ENCODE measurements at places on chromosomes 2 and 18. TPM values are rescaled to one million over a fixed set of nuclear protein-coding genes. Genes with fewer than 3 reads are reported as not detected.

- peak; percentile 75 for DNase-seq
Measured at GRCh38 chr2:66869076-66869475, 434.2 kb downstream of the MEIS1 start.

The TTL gene
- 28.2 TPM for total RNA-seq

DNA sequence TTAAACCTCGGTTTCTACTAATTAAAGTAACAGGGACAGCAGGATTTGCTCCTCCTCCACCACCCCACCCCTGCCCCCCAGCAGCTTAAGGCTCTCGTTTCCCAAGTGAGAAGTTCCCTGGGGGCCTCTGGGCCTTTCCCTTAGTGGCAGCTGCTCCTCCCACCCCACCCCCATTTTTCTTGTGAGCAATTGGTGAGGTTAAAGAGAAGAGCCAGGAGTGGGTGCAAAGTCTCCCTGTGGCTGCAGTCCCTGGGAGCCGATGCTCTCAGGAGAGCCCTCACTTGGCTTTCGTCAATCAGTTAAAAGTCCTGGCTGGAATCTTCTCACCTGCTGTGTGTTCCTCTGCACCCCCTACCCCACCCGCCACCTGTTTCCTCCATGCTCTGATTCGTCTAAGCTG, 48.7 kb upstream of the AGAP1 start:
- no peak for DNase-seq

The TSGA10 gene
- 5.3 TPM for total RNA-seq

DNA sequence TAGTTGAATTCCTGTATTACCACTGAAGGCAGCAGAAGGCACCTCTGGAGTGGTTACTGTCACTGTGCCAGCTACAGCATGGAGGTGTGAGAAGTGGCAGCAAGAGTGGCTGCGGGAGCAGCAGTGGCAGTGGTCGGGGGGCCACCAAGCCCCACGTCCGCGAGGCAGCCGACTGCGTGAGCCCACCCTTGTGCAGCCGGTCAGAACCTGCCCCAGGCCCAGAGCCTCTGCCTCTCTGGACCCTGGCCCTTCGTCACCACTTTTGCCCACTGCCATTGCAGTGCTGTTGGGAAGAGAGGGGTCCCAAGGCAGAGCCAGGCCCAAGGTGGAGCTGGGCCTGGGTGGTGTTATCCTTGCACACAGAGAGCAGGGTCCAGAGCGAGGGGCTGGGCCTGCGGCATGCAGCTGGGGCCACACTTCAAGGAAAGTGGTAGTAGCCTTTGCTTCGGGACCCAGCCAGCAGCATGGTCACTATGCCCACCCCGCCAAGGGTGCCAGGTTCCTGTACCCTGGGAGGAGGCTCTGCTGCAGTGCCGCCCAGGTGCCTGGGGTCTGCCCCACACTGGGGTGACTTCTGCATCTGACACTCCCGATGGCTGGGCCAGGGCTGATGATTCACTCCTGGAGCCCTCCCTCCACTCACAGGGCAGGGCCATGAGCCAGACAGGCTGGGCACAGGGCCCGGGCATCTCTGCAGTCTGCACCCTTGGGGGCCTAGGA, 450.1 kb upstream of the LRATD1 start:
- DNase-seq: no peak

The PUM2 gene
- total RNA-seq: 54.2 TPM

The MARCHF4 gene
- total RNA-seq: 0.26 TPM

- peak; percentile 99 for DNase-seq
Measured at GRCh38 chr2:190607014-190607597, 41.8 kb upstream of the NAB1 start.

DNA sequence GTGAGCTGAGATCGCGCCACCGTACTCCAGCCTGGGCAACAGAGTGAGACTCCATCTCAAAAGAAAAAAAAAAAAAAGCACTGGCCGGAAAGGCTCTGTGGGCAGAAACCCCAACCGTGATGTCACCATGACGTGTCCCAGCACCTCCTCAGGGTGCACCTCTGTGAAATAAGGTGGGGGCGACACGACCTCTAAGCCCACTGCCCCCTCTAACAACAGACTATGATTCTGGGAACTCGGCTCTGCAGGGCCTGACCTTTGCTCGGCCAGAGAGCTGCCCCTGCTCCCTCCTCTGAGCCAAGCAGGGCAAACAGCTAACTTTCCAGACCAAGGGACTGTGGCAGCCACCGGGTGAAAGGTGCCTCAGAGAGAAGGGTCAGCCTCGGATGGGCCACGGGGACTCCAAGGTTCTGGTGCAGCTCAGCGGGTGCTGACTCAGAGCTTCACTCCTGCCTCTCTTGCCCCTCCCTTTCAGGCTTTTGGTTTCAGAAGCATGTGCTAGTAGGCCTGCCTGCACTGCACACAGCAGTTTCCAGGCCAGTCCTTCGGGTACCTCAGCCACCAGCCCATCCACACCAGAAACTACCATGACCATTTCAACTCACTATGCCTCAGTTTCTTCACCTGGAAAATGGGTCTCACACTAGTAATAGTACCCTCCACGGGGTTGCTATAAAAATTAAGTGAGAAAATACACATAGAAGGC, 8.0 kb downstream of the TMBIM1 start:
- DNase-seq: peak; percentile 82

- peak; percentile 26 for DNase-seq
Measured at GRCh38 chr2:9071032-9071431, 67.5 kb upstream of the MBOAT2 start.

DNA sequence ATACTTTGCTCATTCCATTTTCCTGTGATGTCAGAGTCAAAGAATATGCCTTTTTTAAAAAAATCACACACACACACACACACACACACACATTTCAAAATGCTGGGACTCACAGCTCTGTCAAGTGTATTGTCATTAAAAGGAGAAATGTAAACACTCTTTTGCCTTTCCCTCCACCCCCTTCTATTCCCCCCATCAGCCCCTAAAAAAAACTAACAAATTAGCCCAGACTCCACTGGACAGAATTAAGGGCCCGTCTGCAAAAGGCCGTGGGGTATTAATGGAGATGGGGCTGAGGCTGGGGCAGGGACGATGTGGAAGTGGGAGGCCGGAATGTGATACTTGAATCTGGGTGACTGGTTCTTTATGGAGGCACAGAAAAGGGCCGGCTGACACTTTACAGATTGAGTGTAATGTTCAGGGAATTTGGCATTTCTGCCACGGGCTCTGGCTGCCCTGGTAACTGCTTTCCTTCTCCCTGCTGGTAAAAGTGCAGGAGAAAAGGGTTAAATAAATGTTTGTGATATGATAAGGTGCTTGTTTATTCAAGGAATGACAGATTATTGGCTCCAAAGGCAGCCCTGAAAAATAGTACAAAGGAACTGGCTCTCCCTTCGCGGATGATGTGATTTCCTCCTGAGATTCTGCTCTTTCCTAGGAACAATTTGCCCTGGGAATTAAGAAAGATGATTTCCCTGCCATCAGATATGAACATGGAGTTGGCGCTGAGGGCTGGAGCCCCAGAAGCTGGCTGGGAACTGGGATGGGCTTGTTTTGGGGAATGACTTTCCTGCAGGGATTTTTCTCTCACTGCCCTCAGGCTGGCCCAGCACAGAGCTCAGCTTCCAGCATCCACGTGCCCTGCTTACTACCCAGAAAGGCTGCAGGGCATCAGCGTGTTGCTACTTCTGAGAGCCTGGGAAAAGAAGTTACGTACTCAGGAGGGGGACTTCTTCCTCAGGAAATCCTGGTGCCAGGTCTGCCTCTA, 52.8 kb upstream of the CTAGE1 start:
- peak; percentile 91 for DNase-seq

DNA sequence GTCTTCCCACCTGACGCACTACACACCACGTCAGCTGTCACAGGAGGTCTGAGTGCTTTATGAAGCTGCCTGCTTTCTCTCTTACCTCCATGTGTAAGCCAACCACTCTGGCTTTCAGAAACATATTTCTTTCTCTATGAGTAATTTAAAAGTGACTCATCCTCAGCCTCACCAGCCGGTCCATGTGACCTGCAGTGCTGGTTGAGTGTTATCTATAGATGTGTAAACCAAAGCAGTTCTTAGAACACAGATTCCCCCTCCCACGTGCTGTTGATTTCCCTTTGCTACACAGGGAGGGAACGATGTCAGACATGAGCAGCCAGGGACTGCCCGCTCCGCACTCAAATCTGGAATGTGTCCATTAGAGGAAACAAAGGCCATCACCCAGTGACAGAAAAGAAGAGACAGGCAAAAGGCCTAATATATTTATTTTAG, 157.8 kb downstream of the BCL2 start:
- peak; percentile 94 for DNase-seq

The RAB27B gene
- 0.77 TPM for total RNA-seq
